ENCODE measurements at places on chromosomes 6 and 20.

DNA sequence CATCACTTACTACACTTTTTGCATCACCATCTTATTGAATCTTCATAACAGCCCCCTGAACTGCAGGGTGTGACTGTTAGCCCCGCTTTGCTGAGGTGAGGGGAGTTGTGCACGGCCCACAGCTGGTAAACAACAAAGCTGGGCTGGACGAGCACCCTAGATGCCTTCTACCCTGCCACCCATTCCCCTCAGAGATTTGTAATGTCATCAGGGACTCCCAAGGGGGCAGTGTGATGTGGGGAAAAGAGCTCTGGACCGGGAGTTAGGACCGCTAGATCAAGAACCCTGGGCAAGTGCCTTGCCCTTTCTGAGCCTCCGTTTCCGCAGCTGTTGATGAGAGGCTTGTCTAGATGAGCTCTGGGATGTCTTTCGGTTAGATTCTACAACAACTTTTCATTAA is 20.9 kb downstream of the PKIG start:
- DNase-seq: no peak

- DNase-seq: no peak
Observed at GRCh38 chr6:166997768-166998255, 1.4 kb upstream of the CEP43 start.

DNA sequence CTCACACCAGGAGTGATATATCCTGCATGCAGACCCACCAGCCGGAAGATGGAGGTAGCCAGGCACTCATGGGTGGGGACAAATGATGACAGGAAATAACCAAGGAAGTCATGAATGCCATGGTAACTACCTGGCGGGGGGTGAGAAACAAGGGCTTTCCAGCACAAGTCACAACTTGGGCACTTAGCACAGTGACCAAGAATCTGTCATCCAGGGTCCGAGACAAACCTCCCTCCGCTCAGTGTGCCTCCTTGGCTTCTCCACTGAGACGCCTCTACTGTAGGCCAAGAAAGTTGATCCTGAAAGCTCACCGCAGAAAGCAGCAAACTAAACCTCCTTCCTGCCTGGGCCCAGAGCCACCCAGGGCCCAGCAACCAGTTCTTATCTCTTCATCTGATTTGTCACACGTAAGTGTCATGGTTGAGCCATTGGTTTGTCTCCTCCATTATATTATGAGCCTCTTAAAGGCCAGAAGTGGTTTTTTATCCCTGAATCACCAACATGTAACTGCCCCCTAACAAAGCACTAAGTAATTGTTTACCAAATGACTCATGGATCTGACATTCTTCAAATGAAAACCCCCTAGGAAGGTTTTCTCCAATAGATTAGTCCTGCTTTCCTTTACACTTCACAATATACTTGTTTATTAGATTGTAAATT is 84.3 kb upstream of the TAB2 start:
- DNase-seq: peak; percentile 35

DNA sequence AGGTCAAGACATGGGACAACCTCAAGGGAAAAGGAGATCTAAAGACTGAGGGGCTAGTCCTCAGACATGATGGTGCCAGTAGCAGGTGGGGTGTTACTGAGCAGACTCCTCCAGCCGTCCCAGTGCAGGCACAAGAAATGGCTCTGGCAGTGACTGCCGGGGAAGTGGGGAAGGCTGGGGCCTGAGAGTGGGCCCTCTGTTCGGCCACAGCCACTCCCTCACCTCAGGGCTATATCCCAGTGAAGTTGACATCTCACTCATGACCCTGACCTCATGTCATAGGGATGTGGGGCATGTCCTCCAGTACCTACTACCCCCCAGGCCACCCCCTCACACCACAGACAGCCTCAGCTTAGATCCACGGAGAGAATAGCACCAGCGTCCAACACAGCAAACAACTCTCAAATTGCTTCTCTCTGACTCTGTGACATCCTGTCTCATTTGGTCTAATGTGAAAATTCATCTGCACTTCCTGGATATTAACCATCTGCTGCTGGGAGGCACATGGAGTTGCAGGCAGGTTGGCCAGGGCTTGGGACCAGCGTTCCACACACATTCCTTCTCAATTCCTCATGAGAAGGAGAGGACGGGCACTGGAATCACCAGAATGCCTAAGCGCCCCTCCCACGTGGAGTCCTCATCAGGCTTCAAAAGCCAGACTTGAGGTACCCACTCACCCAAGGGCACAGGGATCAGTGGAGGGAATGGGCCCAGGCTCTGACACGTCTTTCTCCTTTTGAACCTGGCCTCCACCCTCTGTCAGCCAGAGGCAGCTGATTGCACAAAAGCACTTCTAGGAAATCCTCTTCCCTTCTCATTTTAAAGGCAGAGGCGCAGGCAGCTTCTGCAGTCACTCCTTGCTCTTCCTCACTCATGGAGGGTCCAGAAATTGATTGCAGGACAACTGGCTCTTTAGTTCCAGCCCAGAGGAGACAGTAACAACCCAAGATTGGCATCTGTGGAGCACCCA is 163.6 kb upstream of the CST7 start:
- peak; percentile 11 for DNase-seq

GRCh38 chr6:84353459-84354423 is 126.3 kb upstream of the CEP162 start:
- DNase-seq: no peak

- DNase-seq: no peak
Observed at GRCh38 chr6:105991561-105992314, 94.4 kb upstream of the PRDM1 start.

DNA sequence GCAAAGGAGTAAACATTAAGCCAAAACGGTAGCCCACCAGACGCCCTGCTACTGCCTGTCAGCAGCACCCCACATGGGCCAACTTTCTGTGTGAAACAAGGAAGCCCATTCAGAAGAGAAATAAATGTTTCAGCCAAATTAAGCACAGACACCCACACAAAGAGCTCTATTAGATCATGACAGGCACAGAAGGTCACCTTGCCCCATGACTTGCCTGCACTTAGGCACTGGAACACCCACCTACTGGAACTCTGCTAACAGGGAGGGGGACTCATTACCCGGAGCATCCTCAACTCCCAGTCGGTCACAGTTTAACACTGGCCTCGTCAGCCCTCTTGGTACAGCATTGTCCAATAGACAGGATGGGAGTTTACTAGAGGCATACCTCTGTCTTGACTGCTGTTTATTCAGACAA is 31.8 kb downstream of the GFOD1 start:
- no peak for DNase-seq

- DNase-seq: no peak
Observed at GRCh38 chr6:148379481-148379880, 36.8 kb downstream of the SASH1 start.

GRCh38 chr6:26223228-26223627 is 136.0 kb downstream of the HFE start:
- DNase-seq: no peak

GRCh38 chr20:62900052-62900691 is 26.1 kb downstream of the DIDO1 start:
- no peak for DNase-seq

GRCh38 chr6:45420909-45421708 is 43.4 kb upstream of the SUPT3H start:
- DNase-seq: no peak

GRCh38 chr6:136470044-136470443 is 80.2 kb downstream of the MAP7 start:
- no peak for DNase-seq

DNA sequence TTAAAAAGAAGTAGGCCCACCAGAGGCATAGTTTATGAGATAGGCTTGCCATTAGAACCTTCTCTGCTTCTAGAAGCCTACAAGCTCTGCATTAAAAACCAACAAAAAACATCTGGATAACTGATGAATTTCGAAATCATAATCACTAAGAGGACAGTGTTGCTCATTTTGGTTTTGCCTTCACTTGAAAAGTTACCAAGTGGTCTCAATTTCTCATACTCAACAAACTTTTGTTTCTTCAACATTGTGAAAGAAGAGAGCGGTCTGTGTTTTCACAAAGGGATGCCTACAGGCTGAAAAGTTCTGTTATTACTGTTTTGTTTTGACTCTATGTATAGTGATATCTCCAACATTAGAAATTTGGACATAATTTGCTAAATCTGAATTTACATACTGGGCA is 98.9 kb downstream of the PDSS2 start:
- DNase-seq: peak; percentile 2

GRCh38 chr20:57648878-57649616 is 28.8 kb upstream of the ZBP1 start:
- no peak for DNase-seq

DNA sequence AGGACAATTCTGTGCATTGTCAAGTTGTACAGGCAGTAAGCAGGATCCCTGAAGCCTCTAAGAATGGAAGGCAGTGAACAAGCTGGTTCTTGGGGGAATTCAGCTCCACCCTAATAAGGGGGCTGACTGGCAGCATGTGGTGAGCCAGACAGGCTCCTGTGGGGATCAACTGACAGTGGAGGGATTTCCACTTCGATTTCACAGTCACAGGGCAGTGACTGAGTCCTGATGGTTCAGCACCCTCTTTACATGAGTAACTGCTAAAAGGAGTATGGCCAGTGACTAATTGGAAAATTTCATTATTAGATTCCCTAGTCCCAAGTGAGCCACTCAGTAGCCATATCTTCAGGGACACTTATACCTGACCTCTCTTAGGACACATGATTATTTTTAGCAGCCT is 78.4 kb downstream of the NDUFAF5 start:
- DNase-seq: no peak

GRCh38 chr6:130933712-130934200 is 106.5 kb downstream of the SMLR1 start:
- DNase-seq: no peak

- no peak for DNase-seq
Observed at GRCh38 chr6:5130135-5130866, 45.2 kb downstream of the PPP1R3G start.

GRCh38 chr6:81865712-81866111 is 113.2 kb upstream of the TENT5A start:
- DNase-seq: peak; percentile 28

DNA sequence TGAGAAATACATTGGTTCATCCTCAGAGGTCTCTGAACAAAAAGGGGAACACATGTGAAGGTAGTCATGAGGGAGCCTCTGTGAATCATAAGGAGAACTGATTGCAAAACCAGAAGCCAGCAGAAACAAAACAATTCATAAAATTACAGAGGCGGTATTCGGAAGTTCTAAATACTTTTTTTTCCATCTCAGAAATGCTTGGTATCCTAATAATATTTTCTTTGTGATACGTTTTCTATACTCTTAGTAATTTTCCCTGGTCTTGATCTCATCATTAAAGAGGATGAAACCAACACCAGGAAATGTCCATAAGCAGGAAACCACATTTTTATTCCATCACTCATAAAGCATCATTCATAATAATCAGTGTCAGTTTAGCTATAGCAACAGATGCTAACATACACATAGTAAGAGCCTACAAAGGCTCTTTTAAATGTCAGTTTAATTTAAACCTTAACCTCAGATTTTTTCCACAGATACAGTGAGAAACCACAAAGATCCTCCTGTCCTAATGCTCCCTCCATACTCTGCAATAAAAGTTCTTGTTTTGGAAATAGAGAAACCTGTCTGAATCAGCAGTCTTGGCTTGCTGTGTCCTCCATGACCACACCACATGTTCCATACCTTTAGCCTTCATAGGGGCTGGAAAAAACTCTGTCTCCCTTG is 29.2 kb downstream of the SGK1 start:
- peak; percentile 40 for DNase-seq

DNA sequence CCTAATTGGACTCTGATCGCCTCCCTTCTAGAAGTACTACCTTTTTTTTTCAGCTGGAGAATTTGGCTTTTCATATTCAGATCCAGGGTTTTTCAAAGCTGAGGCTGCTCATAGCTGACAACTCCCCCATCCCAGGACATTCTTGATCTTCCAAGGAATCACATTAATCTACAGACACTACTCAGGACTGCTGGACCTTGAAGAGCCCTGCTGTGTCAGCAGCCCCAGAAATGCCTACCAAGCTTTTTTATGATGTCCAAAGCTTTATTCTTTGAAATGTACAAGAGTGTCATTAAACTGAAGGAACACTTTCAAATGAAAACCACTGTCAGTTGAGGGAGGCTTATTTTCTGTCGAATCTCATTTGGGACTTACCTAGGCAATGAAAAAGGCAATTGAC is 704.1 kb downstream of the PTPRT start:
- DNase-seq: no peak

GRCh38 chr6:31575952-31576685 is 754 bp downstream of the TNF start:
- DNase-seq: no peak

- no peak for DNase-seq
Observed at GRCh38 chr20:6269168-6269873, 146.5 kb upstream of the FERMT1 start.

- DNase-seq: no peak
Observed at GRCh38 chr6:12490351-12490903, 200.3 kb downstream of the EDN1 start.

DNA sequence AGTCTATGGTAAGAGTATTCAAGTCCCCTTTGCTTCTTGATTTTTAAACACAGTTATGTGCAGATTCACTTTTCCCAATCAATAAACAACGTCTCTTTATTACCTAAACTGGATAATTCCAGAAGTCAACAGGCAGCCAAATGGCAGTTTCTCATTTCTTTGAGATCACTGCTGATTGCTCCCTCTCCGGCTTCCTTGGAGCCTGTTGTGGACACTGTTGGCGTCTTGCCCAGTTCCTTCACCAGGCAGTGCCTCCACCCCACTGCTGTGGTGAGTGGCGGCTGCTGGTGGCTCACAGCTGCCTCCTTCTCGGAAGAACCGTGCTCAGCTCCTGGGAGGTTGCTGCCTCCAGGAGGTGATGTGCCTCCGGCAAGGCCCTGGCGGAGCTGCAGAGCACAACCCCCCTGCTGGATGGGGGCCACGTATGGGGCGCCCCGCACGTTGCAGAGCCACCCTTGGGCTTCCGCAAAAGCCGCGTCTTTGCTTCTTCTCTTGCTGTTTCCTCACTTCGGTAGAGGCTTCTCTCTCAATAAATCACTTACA is 105.1 kb upstream of the CNKSR3 start:
- no peak for DNase-seq

DNA sequence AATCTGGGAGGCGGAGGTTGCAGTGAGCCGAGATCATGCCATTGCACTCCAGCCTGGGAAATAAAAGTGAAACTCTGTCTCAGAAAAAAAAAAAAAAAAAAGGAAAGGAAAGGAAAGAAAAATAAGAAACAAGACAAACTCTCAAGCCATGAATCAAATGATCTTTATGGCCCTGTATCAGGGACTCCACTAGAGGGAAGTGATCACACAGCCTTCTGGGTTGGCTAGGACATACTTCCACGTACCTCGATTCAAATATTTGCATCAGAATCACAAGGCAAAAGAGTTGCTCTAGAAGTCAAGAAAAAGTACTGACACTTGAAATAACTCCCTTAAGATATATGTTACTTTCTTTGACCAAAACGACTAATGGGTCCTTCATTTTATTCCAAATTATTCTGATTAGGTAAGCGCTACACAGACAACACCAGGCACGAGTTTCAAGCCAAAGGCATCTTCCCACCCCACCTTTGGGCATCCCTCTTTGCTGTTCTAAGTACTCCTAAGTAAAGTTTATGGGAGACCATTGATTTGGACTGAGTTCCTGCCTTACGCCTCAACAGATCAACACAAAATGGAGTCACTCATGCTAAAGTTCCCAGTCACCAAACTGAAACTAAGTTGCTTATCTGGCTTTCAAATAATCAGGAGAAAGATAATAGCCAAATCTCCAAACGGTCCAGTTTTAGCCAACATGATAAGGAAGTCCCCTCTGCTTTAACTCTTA is 77.5 kb upstream of the NT5E start:
- DNase-seq: no peak
